Left lung (tissue), 14 donors: ENCODE measurements at places on chromosomes 16 and 17. TPM values are rescaled to one million over a fixed set of nuclear protein-coding genes. Genes with fewer than 3 reads are reported as not detected.

GRCh38 chr16:56810954-56811353 is 54.1 kb upstream of the SLC12A3 start:
- no peak for DNase-seq

Gene SHCBP1
- polyA plus RNA-seq, result 14.0 TPM

Gene SDK2
- 6.2 TPM for polyA plus RNA-seq

Gene CCL17
- polyA plus RNA-seq, result not detected

DNA sequence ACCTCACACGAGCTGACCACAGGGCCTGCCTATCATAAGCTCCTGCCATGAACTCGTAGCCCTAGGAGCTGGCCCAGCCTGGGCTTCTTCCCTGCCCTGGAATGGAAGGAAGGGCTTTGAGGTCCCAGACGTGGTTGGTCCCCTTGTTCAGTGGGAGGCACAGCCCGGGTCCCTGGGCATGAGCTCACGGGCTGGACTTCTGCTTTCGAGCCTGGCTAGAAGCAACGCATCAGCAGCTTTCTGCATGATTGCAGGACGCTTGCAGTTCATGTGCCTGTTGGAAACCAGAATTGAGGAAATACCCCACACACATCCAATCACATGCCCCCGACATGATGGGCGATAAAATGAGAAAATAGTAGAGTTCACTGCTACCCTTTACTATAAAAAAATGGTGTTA is 293.3 kb downstream of the MAF start:
- peak; percentile 7 for DNase-seq

DNA sequence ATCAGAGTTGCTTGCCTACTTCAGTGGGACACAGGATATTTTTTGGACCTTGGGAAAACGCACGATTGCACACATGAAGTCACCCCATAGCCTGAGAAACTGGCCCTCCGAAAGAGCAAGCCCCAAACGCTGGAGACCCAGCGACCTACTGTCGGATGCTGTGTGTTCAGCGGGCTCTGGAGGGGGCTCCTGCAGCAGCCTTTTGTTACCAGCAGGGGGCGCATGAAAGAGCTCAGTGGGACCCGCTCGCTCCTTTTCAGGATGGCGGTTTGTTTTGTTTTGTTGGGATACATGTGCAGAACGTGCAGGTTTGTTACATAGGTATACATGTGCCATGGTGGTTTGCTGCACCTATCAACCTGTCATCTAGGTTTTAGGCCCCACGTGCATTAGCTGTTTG is 28.4 kb downstream of the MYH3 start:
- no peak for DNase-seq
